Stimulated activated CD4-positive, alpha-beta T cell treated with anti-CD3 and anti-CD28 coated beads, Interleukin-1b, Interleukin-23, amount 100 ng/mL, for 4 hours (primary cell): ENCODE measurements at places on chromosomes 5 and 9.

DNA sequence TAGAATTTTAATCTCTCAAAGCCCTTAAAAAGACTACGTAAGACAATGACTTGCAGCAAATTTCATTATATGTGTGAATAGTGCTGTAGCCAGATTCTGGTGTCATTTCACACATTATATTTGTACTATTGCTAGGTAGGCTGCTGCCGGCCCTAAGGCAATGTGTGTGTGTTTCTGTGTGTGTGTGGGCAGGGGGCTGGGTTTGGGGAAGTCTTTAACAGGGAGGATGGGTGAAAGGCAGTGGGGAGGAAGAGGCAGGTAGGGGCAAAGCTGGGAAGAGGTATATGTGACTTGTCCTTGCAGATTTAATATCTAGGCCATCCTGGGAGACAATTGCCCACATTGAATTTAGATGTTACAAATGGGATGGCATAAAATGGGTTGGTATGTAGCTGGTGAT lies 130.8 kb downstream of the MACIR start:
- no peak for DNase-seq

- no peak for DNase-seq
Observed at GRCh38 chr9:94639061-94639998, at the start of gene FBP1. Gene FBP1 (minus strand): TSS chr9:94639518. CDS start chr9:94639310, 208 bp downstream.

- DNase-seq = no peak
Observed at GRCh38 chr9:14748373-14748772, 25.8 kb upstream of the CER1 start.

GRCh38 chr5:132627470-132627869 lies 30.5 kb upstream of the IL13 start:
- no peak for DNase-seq
